GM13976 (cell line): ENCODE measurements at places on chromosomes 6 and 20.

GRCh38 chr20:21191839-21192238 is 66.0 kb downstream of the KIZ start:
- no peak for DNase-seq

DNA sequence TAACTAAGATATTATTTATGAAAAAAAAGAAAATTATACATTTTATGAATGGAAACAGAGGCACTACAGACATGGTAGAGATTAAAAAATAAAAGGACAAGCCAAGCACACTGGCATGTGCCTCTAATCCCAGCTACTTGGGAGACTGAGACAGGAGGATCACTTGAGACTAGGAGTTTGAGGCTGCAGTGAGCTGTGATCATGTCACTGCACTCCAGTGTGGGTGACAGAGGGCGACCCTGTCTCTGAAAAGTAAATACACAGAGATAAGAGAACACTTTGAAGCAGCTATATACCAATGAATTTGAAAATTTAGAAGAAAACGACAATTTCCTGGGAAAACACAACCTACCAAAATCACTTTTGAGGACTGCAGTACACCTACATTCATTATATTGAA is 47.4 kb upstream of the TFAP2C start:
- no peak for DNase-seq

DNA sequence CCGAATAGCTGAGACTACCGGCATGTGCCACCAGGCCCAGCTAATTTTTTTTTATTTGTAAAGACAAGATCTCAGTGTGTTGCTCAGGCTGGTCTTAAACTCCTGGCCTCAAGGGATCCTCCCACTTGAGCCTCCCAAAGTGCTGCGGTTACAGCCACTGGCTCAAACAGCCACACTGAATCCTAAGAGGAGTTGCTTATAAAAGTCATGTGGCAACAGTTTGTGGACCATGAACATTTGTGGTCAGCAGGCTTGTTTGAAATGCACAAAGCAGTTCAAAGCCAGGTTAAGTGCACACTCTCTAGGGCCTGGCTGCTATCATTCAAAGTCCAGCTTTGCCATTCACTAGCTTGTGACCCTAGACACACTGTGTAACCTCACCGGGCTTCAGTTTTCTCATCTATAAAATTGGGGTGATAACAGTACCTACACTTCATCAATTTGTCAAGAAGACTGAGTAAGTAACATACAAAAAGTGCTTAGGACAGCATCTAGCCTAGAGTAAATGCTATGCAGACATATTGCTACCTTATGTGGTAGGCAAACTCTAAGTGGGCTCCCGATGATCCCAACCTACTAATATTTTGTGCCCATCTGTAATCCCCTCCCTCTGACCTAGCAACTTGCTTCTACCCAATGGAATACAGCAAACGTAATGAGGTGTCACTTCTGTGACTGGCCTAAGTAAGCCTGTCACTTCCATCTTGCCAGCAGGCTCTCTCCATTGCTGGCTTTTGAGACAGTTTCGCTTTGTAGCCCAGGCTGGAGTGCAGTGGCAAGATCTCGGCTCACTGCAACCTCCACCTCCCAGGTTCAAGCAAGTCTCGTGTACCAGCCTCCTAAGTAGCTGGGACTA is 122.9 kb downstream of the ZMYND8 start:
- DNase-seq, result no peak

GRCh38 chr20:258269-258858 is 840 bp downstream of the DEFB132 start:
- no peak for DNase-seq

DNA sequence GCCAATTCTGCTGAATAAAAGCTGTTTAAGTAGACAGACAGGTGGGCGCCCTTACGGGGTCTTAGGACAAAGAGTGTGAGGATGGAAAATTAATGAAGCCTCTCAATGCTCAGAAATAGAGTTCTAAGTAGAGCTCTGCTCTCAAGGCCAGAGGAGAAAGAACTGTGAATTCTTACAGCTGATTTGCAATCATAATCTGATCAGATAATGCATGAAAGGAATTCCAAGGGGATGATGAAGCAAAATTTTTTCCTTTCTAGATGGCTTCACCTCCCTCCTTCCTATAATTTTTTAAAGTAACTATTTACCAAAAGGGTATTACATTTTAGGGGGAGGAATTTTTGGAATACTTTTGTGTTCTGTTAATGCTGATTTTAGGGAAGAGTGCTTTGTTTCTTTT is 308.1 kb upstream of the HS3ST5 start:
- DNase-seq, result no peak

GRCh38 chr6:15366003-15366535 is 120.2 kb downstream of the JARID2 start:
- no peak for DNase-seq

- no peak for DNase-seq
These were observed 15.5 kb downstream of the TGM3 start for GRCh38 chr20:2311329-2311728.

- peak; percentile 46 for DNase-seq
These were observed 26.3 kb downstream of the JAG1 start for GRCh38 chr20:10647471-10647870.

- DNase-seq, result no peak
These were observed 3.1 kb downstream of the LRP11 start for GRCh38 chr6:149860834-149861602.

DNA sequence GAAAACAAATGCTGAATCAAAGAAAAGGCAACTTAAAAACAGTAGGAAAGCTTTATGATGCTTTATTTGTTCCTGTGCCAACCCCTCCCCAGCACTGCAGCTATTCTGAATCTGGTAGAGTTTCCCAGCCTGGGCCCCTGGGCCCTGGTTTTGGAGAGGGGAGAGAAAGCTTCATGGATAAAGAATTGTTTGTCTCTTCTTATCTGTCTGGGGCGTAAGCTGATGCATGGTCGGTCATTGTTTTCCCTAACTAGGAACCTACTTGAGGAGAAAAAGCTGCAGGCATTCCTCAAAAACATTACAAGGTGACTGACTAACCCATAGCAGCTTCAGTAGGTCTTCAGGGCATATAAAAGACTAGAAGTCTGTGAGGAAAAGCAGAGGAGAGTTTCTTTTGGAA is 758.1 kb upstream of the EPHA7 start:
- no peak for DNase-seq
